Dermis microvascular lymphatic vessel endothelial cell (primary cell): ENCODE measurements at places on chromosomes 4 and X. TPM values are rescaled to one million over a fixed set of nuclear protein-coding genes. Genes with fewer than 3 reads are reported as not detected.

DNA sequence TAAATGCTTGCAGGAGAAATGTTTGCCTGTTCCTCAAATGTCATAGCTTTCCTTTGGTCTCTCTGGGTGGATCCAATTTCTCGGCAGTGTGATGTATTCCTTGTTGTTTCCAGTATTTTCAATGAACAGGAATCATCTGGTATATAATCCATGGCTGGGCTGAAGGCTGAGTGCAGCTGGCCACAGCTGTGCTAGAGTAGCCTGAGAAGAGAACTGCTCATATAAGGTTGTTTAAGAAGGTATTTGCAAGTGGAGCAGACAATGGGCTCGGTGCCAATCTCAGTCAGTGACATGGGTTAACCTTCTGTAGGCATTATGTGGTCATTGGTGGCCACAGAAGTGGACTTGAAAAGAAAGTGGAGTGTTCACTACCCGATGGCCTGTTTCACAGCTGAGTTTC, 390.3 kb downstream of the SPRY1 start:
- DNase-seq = no peak

GRCh38 chr4:61511716-61512488, 311.8 kb downstream of the ADGRL3 start:
- no peak for DNase-seq

GRCh38 chr4:119750048-119750447, 121.4 kb upstream of the PDE5A start:
- no peak for DNase-seq

- no peak for DNase-seq
These were observed 266.8 kb upstream of the LDB2 start for GRCh38 chr4:17165286-17165685.

GRCh38 chrX:49058794-49059193, at the start of gene CCDC120:
TSS of gene CCDC120 (plus strand) at chrX:49058999. CDS start at chrX:49062042, 3,043 bp downstream.
- no peak for DNase-seq

GRCh38 chr4:177778623-177779022, 336.4 kb upstream of the AGA start:
- no peak for DNase-seq

- DNase-seq = no peak
These were observed 120.7 kb upstream of the HCCS start for GRCh38 chrX:10990418-10990817.

GRCh38 chr4:140372751-140373327, 607 bp upstream of the SCOC start:
- DNase-seq = peak; percentile 24

DNA sequence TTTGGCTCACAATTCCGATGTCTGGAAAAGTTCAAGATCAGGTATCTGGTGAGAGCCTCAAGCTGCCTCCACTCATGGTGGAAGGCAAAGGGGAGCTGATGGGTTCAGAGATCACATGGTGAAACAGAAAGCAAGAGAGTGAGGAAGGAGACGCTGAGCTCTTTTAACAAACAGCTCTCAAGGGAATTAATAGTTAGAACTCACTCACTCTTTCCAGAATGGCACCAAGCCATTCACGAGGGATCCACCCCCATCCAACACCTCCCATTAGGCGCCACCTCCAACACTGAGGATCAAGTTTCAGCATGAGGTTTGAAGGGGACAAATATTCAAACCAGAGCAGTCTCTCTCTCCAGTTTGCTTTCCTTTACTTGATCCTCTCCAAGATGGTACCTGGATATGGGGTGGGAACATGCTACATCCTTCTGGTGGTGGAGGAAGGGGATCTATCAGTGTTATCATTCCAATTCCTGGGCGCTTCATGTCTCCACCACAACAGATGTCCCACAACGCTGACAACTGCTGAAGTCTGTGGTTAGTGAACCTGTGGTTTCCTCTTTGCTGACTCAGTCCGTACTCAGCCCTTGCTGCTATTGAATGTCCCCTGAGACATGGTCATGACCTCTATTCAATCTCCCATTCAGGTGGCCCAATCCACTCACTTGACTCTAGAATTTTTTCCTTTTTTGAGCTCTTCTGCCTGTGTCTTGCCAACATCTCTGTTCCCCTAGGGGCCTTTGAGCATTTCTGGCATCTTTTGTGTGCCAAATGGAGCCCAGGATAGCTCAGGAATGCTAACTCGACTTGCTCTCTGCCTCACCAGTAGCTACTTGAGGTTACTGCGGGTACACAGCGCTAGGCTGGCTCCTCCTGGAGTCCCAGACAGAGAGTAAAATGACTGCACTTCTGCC, 395.2 kb downstream of the MID1IP1 start:
- DNase-seq = no peak

GRCh38 chrX:13220916-13221315, 98.9 kb downstream of the ATXN3L start:
- peak; percentile 33 for DNase-seq

- DNase-seq = no peak
These were observed 64.3 kb downstream of the CCKAR start for GRCh38 chr4:26425953-26426352.

GRCh38 chr4:153071958-153072598, 132.2 kb upstream of the TRIM2 start:
- no peak for DNase-seq

DNA sequence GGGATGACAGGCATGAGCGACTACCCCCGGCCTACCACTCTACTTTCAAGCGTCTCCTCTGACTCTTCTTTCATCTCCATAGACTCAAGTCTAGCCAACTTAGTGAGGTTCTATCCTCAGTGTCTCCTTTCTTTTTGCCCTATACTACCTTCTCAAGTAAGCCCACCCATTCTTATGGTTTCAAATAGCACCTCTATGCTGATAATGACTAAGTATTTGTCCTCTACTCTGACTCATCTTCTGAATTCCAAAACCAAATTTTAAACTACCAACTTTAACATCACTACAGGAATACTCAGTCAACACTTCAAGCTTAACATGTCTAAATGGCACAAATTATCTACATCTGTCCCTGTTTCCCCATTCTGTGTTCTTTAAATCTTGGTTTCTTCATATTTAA, 47.8 kb downstream of the ELF2 start:
- no peak for DNase-seq

GRCh38 chr4:140212646-140213045, 58.7 kb upstream of the MAML3 start:
- no peak for DNase-seq

DNA sequence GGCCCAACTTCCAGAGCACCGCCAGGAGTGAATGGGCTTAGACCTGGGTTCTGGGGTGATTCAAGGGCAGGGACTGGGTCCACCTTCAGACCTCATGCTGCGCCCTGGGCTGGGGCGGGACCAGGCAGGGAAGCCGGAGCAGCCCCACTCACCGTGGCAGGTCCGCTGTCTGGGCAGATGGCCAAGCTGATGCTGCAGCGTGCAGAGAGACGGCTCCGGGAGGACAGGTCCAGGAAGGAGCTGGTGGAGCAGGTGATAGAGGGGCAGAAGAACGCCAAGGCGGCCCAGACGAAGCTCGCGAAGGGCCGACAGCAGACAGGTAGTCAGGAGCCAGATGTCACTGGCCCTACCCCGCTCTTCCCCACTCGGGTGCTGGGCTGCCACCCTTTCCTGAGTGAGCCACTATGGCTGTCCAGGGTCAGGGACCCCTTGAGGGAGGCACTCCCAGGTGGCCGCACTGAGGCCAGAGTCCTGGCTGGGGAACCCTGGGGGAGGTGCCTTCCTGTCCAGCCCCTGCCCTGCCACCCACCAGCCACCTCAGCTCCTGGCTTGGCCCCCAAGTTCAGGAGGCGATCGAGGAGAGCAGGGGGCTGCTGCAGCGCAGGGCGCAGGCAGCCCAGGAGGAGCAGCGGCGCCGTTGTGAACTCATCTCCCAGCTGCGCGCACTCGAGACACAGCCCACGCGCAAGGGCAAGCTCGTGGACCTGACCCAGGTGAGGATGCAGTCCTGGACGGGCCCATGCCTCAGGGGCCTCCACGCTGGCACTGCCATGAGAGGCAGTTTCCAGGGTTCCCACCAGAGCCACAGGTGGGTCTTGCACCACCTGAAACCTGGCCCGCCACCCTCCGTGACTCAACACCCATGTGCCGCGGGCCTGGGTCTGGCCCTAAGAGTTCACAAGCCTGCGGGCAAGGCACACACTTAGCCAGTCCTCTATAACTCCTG, 10.1 kb upstream of the RNF4 start:
- no peak for DNase-seq

DNA sequence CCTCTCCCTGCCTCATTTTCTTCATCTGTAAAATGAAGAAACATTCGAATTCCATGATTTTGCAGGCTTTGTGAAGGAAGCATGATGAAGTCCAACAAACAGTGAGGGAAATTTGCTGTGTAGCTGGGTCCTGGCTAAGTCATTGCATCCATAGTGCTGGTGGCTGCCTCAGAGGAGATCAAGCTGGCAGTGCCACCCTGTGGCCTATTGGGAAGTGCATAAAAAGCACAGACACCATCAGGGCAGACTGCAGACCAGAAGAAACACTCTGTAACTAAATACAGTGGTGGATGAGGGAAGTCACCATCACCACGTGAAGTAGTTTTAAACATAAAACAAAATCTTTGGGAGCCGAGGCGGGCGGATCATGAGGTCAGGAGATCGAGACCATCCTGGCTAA, 40.7 kb upstream of the DDX3X start:
- DNase-seq = no peak

DNA sequence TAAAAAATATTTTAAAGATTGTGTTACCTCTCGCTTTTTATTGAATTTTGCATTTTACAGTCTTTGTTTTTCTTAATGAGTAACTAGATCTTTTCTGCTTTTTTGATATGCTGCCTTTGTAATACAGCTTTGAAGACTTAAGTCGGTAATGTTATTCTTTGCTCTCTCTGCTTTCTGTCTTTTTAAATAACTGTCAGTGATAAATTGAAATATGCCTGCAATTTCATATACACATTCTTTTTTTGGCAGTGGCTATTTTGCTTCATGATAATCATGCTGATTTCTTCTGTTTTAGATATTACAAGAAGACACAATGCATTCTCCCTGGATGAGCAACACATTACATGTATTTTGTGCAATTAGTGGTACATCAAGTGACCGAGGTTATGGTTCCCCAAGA, 42.0 kb upstream of the IL13RA1 start:
- no peak for DNase-seq

DNA sequence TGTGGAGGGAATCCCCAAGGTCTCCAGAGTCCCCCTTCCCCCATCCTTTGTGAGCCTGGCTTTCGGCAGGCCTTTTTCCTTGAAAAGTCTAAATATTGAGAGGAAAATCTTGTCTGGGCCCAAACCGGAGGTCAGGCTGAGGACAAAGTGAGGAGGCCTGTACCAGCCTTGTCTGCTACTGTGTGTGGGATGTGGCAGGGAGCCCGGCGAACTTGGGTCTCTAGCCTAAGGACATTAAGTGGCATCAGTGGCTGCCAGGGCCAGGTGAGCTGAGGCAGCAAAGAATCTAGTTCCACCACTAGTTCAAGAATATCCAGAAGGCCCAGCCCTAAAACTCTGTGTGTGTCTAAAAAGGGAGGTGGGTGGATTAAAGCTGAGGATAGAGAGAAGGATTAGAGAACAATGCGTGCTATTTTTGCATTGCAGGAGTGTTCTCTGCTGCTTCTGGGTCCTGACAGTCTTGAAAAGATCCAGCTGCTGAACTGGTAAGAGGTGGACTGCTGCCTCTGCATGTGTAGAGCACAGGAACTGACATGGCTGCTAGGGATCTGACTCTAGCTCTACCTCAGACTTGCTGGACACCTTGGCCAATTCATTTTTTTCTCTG, 1.2 kb upstream of the AMER1 start:
- DNase-seq = no peak

DNA sequence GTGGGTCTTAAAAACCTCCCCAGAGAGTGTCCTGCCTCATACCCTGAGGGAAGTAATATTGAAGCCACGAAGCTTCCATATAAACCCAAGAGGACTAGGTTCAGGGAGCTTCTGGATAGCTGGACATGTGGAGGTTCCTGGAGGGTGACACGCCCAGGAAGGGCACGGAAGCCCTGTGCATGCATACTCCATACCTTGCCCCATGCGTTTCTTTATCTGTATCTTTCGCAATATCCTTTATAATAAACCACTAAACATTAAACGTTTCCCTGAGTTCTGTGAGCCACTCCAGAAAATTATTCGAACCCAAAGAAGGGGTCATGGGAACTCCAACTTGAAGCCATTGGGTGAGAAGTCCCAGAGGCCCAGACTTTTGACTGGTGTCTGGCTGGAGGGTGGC, 45.7 kb upstream of the HPF1 start:
- no peak for DNase-seq

DNA sequence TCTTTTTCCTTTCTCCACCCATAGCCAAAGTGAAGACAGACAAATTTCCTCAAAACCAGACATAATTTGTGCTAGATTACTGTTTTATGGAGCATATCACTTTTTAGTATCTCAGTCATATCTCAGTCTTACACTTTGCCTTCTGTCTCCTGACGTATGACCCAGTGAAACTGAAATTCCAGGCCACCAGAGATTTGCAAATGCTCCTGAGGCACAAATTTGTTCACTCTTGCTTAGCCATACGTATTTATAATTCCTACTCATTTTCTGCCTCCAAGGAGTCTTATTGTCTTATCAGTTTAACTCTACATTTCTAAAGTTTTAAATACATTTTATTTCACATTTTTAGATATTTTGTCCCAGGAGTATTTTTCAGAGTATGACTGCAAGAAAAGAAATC, 10.0 kb downstream of the TMEM156 start:
- DNase-seq = no peak

DNA sequence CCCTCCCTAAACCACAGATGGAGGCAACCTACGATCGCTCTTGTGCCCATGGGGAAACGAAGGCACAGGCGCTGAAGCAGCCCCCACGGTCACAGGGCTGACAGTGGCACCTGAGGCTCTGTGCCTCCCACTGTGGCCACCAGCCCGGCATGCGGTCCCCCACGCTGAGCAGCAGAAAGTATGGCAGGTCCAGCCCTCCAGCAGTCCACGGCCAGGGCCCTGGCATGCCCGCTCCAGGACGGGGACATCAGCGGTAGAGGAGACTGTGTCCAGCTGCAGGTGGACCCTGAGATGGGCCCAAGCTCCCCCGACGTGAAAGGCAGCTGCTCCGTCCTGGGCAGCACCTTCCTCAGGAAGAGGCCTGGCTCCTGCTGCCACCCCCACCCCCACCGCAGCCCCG, 61.2 kb downstream of the FAM53A start:
- no peak for DNase-seq

UGT2B11 gene
- not detected in 2 replicates for total RNA-seq

OTUD6A gene
- total RNA-seq = not detected in 2 replicates

ATP10D gene
- total RNA-seq = 22.3 and 23.0 TPM in 2 replicates

MCF2 gene
- under 0.01 TPM in 2 replicates for total RNA-seq

PNMA5 gene
- total RNA-seq = not detected in 2 replicates

MAGEB16 gene
- not detected in 2 replicates for total RNA-seq

AMBN gene
- total RNA-seq = not detected in 2 replicates

TBX22 gene
- total RNA-seq = not detected in 2 replicates

GLRA3 gene
- not detected in 2 replicates for total RNA-seq
